Ureter (tissue), 1 donor: ENCODE measurements at places on chromosomes 13 and 19. TPM values are rescaled to one million over a fixed set of nuclear protein-coding genes. Genes with fewer than 3 reads are reported as not detected.
A peak's percentile ranks its signal among the peaks of the same experiment; 100 is the strongest.

DNA sequence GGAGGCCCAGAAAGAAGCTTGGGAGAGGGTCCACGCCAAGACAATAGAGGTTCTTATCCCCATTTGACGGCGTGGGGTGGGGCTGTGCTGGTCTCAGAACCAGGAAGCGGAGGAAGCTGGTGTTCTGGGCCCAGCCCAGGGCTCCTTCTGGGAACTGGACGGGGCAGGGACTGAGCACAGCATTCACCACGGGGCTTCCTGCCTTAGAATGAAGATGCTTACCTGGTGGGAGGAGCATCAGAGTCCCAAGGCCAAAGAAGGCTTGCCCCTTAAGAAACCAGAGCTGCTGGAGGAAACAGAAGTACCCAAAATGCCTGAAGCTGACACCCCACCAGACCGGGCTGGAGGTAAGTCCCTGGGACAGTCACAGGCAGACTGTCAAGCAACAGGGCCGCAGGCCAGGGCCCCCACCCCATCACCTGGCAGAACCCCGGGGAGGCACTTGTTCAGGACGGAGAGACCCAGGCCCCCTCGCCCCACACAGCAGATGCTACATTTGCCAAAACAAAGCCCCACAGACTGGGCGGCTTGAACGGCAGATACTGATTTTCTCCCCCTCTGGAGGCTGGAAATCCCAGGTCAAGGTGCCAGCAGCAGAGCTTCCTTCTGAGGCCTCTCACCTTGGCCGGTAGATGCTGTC lies 17.8 kb upstream of the IGLON5 start:
- no peak for DNase-seq

GRCh38 chr13:71291842-71292146 lies 575.2 kb downstream of the DACH1 start:
- no peak for DNase-seq

- DNase-seq, result peak; percentile 55
These were observed 21.7 kb upstream of the ZNF429 start for GRCh38 chr19:21483589-21484170.

SULT2B1 gene
- total RNA-seq, result 1.6 TPM

LONP1 gene
- 61.3 TPM for total RNA-seq
